ENCODE measurements at places on chromosomes 12 and 14. TPM values are rescaled to one million over a fixed set of nuclear protein-coding genes. Genes with fewer than 3 reads are reported as not detected.

CMKLR1 gene
- 28.1 TPM for total RNA-seq

TMEM30B gene
- total RNA-seq, result 2.6 TPM

GRCh38 chr14:60278350-60278749 is 29.3 kb downstream of the PPM1A start:
- no peak for DNase-seq

DNA sequence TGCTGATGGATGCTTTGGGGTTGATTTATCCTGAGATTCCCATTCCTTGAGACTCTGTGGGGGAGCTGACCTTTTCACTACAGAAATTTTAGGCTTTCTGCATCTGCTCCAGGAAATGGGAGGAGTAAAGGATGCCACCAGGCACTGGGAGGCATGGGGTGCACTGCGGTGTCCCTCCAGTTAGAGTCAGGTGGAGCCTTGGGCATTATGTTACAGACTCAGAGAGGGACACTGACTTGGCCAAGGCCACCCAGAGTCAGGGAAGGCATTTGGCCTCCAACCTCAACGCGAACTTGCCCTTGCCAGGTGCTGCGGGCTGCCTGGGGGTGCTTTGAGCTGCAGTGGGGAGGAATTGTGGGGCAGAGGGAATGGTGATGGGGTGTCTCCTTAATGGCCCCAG is 58.0 kb upstream of the TBX3 start:
- no peak for DNase-seq

DNA sequence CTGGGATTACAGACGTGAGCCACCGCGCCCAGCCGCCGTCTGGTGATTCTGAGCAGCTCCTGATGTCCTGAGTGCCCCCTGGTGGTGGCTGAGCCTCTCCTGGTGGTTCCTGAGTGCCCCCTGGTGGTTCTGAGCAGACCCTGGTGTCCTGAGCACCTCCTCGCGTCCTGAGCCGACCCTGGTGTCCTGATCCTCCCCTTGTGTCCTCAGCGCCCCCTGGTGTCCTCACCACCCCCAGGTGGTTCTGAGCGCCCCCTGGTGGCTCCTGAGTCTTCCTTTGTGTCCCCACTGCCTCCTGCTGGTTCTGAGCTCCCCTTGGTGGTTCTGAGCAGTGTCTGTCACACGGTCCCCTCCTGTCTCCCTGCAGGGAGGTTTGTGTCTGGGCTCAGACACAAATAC is 1304.9 kb downstream of the TMEM121 start:
- DNase-seq, result no peak

- no peak for DNase-seq
These were observed 17.9 kb downstream of the KCTD10 start for GRCh38 chr12:109459247-109459646.

GRCh38 chr12:77025782-77026314 is 39.5 kb downstream of the E2F7 start:
- DNase-seq, result no peak

- DNase-seq, result no peak
These were observed 49.5 kb downstream of the FANCM start for GRCh38 chr14:45185100-45185814.

- no peak for DNase-seq
These were observed 338.4 kb downstream of the FUT8 start for GRCh38 chr14:65750906-65751305.

DNA sequence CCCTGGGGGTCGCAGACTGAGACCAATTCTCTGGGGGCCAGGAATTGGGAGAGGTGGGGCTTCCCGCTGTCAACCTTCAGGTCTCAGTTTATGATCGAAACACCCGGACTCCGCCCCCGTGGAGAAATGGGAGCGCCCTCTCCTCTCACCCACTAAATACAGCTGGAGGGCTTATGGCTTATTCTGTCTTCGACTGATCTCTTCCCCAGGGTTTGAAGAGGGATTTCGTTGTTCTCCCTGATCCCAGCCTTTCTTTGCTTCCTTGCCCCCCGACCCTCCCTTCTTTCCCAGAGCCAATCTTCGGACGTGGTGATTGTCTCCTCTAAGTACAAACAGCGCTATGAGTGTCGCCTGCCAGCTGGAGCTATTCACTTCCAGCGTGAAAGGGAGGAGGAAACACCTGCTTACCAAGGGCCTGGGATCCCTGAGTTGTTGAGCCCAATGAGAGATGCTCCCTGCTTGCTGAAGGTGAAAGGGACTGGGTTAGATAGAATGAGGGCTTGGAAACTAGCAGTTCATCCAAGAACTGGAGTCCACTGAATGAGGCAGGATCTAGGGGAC is 607 bp downstream of the OS9 start:
- DNase-seq, result no peak

DNA sequence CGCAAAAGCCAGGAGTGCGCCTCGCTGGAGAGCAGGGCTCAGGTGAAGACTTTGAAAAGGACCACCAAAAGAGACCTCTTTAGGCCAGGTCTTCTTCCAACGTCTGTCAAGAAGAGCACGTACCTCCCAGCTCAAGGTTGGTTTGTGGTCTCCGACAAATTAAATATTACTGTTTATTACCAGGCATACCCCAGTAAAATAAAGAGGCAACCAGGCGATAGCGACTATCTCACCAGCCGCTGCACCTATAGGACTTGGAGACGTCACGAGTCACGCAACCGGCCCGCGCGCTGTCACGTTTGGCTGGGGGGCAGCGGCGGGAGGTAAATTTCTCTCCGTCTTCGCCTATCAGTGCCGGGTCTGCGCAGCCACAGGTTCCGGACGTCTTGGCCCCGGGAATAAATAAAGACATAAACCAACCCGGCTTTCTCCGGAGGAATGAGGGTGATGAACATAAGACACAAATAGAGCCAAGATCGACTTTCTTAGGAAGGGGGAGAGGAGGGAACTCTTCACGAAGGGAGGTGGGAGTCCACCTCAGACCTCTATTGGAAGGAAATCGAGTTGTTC is 2.0 kb upstream of the TBX5 start:
- no peak for DNase-seq

- DNase-seq, result no peak
These were observed at the start of gene LUM for GRCh38 chr12:91111366-91112325. Gene LUM (minus strand): TSS chr12:91111494. CDS start chr12:91108979, 2,515 bp downstream.
